ENCODE measurements at places on chromosomes 2 and 18.
A peak's percentile ranks its signal among the peaks of the same experiment; 100 is the strongest.

- DNase-seq: no peak
Observed at GRCh38 chr18:63883617-63884016, 3.9 kb upstream of the SERPINB2 start.

DNA sequence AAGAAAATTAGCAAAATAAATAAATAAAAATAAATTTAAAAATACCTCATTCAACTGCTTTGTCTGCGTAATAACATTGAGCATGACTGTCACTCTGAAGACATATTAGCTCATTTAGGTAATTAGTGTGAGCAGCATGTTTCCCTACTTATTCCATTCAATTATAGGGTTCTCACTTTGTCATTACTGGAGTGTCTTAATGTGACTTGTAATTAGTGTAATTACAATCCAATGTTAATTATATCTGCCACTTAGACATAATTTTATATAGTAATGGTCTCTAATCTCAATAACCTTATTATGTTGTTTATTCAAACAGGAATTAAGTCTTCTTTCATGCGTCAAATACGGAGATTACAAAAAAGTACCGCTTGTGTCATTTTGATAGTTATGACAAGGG lies 893.9 kb upstream of the ACVR2A start:
- DNase-seq: no peak

- DNase-seq: peak; percentile 39
Observed at GRCh38 chr18:3345452-3345851, 83.5 kb downstream of the MYL12B start.

- DNase-seq: no peak
Observed at GRCh38 chr18:35733408-35733807, 151.9 kb downstream of the GALNT1 start.

DNA sequence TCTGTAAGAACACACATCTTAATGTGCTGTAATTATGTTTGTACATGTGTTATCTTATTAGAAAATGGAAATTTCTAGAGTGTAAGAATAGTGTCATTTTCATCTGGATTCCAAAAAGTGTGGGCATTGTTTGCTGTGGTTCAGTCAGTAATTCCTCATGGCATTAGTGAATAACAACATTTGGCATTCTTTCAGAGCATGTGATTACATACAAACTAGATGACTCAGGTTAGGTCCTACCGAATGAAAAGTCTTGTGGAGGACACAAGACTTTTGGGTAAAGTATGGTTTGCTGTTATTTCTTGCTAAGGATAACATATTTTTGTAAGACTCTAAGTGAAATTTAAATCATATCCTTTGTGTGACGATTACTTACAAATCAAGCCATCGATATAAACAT lies 593.1 kb upstream of the NRXN1 start:
- DNase-seq: no peak

GRCh38 chr18:50289108-50289443 lies 1.6 kb upstream of the CXXC1 start:
- no peak for DNase-seq

GRCh38 chr2:63723709-63724108 lies 118.0 kb upstream of the UGP2 start:
- DNase-seq: no peak
